ENCODE measurements at places on chromosomes 7 and 10.

GRCh38 chr7:132394283-132395198 lies 181.7 kb downstream of the PLXNA4 start:
- peak; percentile 32 for DNase-seq

GRCh38 chr10:14652816-14653215 lies 121.9 kb downstream of the FAM107B start:
- no peak for DNase-seq

GRCh38 chr10:87804939-87805569 lies 13.0 kb downstream of the ATAD1 start:
- no peak for DNase-seq

- DNase-seq: no peak
These were observed 12.1 kb upstream of the TAS2R60 start for GRCh38 chr7:143431109-143431508.

DNA sequence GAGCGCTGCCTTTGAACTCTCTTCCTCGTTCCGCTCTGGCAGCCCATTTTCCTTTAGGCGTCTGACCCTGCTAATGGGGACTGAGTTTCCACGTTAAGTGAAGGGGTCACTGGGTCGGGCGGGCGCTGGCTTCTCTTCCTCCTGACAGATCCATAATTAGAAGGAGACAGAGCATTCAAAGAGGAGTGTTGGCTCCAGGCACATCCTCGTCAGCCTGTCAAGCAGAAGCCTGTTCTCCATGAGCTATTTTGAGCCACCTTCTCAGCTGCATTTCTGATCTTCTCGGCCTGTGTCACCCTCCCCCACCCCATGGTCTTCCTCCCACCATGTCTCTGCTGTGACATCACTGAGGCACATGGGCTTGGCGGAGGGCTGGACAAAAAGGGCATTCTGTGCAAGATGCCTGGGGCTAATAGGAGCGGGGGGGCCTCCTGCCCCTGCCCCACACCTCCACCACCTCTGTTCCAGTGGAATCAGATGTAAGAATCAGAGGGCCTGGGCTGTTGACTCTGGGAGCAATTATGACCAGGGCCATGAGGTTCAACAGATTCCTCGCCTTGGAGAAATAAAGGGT lies 248.1 kb downstream of the PLXNA4 start:
- DNase-seq: no peak

DNA sequence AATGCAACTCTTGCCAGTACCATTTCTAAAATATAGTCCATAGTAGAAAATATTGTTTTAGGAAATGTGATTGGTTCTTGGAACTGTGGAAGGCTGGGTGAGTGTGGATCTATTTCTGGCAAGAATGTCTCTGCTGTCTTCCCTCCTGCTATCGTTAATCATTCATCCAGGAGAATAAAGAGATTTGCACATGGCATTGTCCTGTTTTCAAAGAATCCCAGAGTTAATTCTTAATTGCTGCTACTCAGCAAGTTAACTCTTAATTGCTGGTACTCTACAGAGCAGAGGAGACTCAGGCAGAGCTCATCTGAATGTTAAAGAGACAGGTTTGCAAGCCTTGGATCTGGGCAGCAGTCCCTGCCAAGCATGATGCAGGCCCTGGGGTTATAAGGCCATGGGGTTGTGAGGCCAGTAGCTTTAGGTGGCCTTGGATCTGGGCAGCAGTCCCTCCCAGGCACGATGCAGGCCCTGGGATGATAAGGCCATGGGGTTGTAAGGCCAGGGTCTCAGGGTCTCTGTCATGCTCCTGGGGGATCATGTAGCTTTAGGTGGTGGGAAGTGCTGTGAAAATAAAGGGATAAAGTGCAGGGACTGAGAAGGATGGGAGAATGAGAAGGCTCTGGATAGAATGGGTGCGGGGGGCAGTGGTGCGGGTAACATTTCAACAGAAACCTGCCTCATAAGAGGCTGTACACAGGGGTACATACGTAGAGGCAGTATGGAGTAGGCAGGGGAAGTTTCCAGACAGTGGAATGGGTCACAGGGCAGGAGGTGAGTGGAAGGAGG lies 162.3 kb downstream of the SVIL start:
- no peak for DNase-seq

GRCh38 chr7:128052404-128052803 lies 21.2 kb upstream of the LRRC4 start:
- no peak for DNase-seq

- no peak for DNase-seq
These were observed 19.0 kb downstream of the MINPP1 start for GRCh38 chr10:87523731-87524130.

GRCh38 chr10:128929131-128929530 lies 537.9 kb upstream of the MGMT start:
- no peak for DNase-seq

GRCh38 chr10:48898426-48898825 lies 41.2 kb downstream of the LRRC18 start:
- DNase-seq: no peak

DNA sequence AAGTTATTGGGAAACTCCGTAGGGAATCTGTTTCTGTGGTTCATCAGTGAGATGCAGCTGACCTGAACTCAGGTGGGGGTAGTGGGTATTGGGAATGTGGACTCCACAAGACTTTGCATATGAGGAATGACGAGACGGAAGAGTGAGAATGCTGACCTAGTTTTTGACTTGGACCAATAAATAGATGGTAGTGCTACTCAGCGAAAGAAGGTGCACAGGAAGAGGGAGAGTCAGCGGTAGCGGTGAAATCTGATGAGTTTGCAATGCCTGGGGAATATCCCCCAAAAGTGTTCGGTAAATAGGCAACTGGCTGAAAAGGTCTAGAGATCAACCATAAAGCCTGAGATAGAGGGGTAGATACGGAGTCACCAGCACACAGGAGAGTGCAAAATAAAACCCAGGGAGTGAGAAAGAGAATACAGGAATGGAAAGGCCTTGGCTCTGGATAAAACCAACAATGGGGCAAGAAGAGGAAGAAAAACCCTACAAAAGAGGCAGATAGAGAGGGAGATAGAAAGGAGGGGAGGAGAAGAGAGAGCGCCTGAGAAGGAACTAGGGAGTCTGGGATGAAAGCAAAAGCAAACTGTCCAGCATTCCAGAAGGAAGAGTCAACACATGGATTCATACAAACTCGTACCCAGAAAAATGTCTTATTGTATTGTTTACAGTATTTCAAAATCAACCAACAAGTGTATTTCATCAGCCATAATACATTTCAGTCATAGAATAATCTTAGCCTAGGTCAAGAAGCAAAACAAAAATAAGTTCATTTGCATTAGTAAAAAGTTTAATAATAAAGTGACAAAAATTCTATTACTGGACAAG lies 5.4 kb downstream of the ARHGAP21 start:
- no peak for DNase-seq

- no peak for DNase-seq
These were observed 355.1 kb upstream of the MGMT start for GRCh38 chr10:129111922-129112321.

DNA sequence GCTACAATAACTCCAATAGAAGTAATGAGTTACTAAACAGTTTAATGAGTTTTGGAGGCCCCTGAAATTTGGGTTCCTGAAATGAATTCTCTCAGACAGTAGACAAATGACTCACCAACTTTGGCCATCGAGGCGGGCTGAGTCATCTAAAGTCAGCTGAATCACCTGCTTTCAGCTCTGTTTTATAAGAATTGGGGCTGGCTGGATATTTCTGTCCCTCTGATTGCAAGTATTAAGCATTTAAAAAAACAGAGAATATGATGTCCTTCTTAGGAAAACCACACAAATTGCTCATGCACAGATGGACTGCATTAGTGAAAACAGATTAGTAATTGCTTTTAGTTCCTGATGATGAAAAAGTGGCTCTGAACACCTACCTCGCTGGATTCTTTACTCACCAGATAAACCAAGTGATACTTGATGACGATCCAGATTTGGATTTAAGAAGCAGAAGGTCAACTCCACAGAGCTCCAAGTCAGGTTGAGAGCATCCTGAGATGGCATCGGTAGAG lies 59.1 kb downstream of the ZNF365 start:
- DNase-seq: peak; percentile 48

- no peak for DNase-seq
These were observed 193.1 kb upstream of the KLF14 start for GRCh38 chr7:130927062-130927461.

GRCh38 chr7:87709258-87709657 lies 81.1 kb downstream of the RUNDC3B start:
- no peak for DNase-seq
